ENCODE measurements at places on chromosomes 1 and 21.

DNA sequence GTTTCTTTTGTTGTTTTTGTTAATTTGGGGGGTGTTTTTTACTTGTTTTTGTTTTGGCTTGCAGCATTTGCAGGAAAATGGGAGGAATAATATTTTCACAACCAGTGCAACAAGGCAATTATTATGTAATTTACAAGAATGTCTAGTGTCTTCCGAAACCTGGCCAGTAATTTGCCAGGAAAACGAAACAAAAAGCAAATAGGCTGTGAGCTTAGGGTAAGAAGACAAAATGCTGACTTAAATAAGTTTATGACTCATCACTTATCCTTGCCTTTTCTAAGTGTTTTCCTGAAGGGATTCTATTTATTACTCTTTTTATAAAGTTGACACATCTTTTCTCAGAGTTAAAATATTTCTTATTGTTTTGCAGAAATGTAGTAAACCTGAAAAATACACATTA, 49.8 kb downstream of the KCNT2 start:
- no peak for DNase-seq

GRCh38 chr1:24926563-24927249, 3.4 kb downstream of the RUNX3 start:
- DNase-seq: no peak

DNA sequence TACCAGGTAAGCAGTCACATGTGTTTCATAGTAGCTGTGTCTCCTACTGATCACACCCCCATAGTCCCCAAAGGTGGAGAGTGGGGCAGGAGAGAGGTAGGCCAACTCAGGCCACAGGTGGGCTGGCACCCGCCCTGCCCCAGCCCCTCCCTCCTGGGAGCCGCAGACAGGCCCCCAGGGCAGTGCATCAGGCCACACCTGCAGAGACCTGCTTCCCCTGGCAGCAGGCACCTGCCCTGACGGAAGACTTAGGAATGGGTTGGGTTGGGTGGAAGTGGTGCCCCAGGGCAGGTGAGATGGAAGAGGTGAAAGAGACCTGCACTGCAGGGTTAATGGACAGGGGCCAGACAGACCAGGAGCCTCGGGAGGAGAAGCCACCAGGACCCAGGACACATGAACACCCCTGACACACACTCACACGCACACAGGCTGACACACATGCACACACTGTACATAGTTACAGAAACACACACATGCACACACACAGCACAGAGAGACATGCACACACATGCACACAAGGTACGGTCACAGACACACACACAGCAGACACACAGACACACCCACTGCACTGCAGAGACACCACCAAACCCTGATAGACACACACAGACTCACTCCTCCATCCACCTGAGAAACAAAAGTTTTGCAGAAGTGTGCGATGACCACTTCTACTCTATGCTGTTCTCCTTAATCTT, 1.7 kb upstream of the COL18A1 start:
- no peak for DNase-seq

GRCh38 chr21:36701756-36702621, 3.1 kb downstream of the SIM2 start:
- no peak for DNase-seq

DNA sequence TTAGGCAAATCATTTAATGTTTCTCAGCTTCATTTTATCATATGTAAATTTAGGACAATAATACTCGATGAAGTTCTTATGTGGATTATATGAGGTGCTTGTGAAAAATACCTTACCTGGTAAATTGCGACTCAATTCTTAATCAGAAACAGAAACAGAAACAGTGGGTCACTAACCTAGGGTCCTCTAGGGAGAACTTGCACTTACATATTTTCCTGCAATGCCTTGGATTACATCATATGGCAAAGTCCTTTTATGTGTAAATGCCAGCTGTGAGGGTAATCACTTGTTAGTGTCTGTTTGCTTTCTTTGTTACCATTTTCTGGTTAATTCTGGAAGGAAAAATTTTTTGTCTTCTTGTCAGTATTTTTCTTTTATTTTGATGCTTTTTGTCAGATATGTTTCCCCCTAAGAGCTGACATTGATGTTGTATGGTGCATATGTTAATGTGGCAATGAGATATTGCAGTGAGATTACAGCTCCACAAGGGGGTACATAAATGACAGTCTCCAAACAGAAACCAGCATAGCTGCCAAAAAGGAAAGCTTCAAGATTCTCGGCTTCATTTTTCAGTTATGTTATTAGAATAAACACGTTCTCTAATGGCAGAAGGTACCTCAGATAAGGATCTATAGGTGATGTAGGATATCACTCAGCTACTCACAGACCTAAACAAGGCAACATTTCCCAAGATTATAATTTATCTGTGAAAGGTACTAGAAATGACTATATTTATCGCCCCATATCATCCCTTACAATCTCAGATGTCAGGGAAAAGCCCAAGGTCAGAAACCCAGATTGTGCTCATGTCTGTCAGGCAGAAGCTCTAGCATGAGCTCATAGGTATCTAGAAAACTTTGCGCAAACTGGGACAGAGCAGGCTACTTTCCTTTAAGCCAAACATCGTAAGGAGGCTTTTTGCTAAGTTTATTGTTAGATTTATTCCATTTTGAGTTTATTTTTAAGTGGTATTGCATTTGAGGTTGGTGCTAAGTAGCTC, 119.9 kb downstream of the FASLG start:
- no peak for DNase-seq

DNA sequence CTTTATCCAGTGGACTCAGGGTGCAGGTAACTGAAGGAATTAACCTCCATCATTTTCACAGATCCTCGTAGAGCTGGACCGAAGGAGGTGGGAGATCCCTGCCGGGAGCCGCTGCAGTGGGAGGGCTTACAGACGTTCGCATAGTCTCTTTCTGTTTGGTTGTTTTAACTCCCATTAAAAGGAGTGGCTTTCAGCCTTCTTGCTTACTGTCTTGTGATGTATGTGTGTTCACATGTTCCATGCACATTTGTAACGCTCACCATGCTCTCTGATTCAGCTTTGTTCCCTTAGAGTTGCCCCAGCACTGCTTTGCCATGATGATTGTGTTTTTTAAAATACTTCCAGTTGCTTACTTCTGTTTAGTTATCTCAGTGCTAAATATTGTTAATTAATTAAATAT, 85.8 kb downstream of the ADARB1 start:
- no peak for DNase-seq
